CD4-positive, alpha-beta T cell treated with Interleukin-17A for 1 hour (primary cell): ENCODE measurements at places on chromosomes 2 and 18.
A peak's percentile ranks its signal among the peaks of the same experiment; 100 is the strongest.

GRCh38 chr2:54191361-54192135 is 64.5 kb downstream of the TSPYL6 start:
- no peak for DNase-seq

- no peak for DNase-seq
These were observed 132.1 kb upstream of the SETBP1 start for GRCh38 chr18:44548291-44549221.

DNA sequence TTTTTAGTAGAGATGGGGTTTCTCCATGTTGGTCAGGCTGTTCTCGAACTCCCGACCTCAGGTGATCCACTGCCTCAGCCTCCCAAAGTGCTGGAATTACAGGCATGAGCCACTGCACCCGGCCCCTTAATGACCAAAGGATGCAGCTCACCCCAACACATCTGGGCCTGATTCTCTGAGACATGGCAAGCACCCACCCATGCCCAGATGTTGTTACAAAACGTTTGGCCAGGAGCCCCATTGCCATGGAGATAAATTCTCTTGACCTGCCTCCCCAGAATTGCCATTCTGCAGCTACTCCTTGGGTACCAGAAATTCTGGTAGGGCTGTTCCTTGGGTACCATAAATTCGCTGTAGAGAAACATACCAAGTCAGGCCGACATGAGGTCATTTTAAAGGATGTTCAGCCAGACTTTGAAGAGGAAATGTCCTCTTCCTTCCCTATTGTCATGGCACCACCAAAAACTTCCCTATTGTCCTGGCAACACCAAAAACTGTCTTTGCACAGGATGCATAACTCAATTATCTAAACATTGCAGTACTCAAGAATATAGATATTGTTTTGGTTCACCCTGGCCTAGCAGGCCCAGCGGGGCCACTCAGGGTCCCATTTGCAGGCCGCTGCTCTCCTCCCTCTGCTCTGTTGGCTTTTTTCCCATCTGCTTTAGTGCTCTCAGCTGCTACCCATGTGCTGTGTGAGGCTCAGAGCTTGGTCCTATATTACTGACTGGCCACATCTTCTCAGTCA is 160.9 kb upstream of the TTC39C start:
- DNase-seq = no peak

GRCh38 chr2:181998891-181999654 is 13.4 kb downstream of the PPP1R1C start:
- no peak for DNase-seq

DNA sequence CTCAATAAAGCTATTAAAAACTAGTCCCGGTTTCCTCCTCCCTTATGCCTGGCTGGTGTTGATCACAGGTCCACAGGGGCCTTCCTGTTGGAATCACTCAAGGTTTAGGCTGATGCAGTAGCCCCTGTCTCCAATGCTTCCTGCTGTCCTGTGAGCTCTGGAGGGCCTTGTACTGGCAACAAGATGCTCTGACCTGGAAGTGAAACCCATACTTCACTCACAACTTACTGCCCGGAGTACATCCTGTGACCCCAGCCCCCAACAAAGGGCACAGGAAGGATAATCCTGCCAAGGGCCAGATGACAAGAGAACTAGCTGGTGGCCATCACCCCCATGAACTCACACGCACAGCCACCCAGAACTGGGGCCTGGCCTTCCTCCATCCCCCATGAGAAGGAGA is 50.3 kb downstream of the ZBTB7C start:
- no peak for DNase-seq

DNA sequence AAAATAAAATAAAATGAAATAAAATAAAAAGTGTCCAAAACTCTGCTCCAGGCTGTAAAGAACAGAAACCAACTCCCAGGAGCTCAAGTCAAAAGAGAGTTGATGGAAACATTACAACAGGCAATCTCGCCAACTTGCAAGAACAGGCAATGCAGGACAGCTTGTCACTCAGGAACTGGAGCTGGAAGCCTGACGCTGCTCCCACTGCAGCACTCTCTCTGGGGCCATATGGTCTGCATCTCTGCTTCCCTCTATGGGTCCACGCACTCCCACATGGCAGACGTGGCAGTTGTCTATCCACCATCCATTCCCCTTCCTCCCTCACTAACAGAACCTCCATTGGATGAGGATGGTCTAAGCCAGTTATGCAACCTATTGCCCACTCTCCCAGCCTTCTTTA is 23.3 kb upstream of the ARPC2 start:
- no peak for DNase-seq

GRCh38 chr2:70014959-70015358 is 53.5 kb upstream of the ASPRV1 start:
- DNase-seq = no peak

DNA sequence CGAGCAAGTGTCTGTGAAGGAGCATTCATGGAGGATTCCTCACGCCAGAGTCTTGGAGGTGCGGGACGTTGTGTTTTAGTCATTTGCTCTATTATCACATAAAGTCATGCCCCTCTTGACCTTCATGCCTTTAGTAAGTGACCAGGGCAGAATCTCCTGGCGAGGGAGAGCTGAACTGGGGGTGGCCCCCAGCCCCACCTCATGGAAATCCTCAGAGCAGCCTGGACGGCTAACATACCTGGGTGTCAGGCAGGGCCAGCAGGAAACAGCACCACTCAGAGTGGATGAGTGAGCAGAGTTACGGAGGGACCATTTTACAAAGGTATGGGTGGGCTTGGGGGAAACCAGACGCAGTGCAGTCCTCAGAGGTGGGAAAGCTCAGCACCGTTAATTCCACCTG is 56.1 kb downstream of the MCFD2 start:
- DNase-seq = no peak

DNA sequence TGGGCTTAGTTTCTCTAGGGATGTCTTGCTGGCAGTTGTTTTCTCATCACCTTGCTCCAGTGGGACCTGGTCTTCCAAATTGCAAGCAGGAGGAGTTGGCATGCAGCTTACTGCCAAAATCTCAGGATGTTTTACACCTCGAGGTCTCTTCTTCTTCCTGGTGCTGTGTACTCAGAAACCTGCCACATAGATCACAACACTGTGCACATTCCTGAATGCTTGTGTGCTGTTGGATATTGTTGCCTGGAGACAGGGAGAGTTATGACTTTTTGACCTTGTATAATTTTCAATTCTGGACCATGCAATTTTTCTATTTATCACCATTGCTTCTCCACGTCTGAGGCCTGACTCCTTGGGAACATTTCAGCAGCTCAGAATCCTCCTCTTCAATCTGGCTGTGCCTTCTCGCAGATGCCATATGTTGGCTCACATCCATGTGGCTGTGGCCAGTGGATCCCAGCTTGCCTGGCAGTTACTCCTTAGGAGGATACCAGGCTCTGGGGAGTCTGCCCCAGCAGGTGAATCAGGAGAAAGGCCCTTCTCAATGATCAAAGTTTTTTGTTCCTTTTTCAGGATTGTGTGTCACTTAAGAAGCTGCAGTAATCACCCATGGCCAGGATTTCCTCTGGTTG is 489.3 kb downstream of the TSN start:
- no peak for DNase-seq

- DNase-seq = no peak
These were observed 137.6 kb downstream of the LAMA1 start for GRCh38 chr18:6979954-6980353.

DNA sequence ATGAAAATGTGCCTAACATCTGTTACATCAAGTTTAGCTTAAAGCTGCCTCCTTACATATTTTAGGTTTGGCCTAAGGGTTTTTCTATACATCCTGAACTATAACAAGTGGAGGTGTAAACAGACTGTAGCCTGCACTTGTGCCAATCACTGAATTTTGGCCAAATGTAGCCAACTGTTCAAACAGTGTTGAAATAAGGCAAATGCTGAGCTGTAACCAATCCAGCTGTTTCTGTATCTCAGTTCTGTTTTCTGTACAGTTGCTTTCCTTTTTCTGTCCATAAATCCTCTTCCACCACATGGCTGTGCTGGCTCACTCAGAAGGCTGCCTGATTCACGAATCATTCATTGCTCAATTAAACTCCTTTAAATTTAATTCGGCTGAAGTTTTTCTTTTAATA is 19.2 kb upstream of the CAPN13 start:
- DNase-seq = no peak

DNA sequence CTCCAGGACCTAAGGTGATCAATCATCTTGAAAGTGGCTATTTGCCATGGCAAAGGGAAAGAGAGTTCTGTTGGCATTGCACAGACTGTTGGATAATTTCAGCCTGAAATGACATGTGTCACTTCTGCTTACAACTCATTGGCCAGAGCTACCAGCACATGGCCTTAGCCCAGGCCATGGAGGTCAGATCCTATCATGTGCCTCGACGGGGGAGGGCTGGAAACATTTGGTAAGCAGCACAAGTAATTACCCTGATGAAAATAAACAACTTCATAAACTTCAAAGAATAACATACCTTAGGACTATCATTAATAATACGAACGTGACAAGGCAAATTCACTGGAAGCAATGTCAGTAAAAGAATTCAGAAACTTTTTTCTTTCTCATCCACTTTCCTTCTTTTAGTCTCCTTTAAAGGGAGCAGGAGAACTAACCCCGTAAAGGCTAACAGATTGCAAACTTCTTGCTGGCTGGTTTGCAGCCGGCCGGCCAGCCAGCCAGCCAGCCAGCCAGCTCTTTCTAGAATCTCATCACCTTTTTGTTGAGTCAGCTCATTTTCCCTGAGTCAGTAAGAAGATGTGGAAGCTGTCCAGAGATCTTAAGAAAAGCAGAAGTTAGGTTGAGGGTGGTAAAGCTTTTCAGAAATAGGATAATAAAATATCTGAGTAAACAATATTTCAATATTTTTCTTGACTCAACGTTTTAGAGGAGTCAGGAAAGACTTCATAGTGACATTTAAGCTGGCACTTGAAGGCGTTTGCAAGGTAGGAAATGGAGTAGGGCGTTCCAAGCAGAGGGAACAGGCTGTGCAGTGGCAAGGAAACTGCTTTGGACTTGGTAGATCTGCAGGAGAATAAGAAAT is 31.9 kb downstream of the CNRIP1 start:
- DNase-seq = no peak

DNA sequence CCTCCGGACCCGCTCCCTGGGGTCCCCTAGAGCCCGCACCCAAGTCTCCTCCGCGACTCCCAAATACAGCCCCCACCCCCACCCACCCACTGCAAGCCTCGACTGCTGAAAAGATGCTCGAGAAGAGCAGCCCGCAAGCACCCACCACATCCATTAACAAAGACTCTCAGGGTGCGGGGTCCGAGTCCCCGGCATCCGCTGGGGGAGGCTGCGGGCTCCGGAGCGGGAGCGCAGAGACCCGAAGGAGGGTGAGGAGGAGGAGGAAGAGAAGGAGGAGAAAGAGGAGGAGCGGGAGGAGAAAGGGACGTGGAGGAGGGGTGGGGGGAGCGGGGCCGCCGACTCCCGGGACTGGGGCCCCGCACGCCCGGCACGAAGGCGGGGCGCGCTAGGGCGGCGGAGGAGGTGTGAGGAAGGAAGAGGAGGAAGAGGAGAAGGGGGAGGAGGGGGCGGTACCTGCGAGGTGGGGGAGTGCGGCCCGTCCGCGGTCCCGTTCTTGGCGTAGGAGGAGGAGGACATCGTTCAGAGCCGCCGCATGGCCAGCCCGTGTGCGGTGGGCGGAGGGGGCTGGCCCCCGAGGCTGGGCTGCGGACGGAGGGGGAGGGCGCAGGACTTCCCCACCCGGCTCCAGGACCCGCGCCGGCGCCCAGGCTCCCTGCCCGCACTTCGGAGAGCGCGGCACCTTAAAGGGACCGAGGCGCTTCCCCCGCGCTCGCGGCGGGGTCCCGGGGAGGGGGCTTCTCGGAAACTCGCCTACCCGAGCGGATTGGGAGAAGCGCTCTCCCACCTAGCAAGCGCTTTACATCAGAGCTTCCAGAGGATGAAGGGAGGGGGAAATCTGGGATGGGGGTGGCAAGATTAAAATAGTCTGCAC is at the start of gene CACNB4:
CACNB4 (minus strand) TSS at position 549 of the 871 bp plus-strand sequence.
- peak; percentile 10 for DNase-seq

DNA sequence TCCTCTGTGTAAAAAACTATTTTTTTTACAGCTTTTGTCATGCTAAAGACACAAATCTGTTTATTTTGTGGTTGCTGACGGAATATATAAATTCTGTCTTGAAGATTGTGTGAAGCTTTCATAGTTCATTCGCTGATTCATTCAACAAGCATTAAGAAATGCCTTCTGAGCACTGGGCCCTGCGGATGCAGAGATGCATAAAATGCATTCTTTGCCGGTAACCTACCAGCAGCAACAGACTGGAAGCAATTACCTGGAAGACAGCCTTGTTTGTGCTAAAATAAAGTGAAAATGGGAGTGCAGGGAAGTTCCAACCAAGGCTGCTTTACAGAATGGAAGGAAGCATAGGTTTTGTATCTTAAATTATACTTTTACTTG is 119.7 kb downstream of the PMAIP1 start:
- no peak for DNase-seq

- DNase-seq = no peak
These were observed 224.8 kb downstream of the NUP35 start for GRCh38 chr2:183349091-183349490.

- no peak for DNase-seq
These were observed 26.8 kb downstream of the BARD1 start for GRCh38 chr2:214782671-214783070.

- no peak for DNase-seq
These were observed 50.2 kb upstream of the CTAGE1 start for GRCh38 chr18:22467760-22468553.

- no peak for DNase-seq
These were observed 447 bp downstream of the GGCX start for GRCh38 chr2:85560812-85561279.

- DNase-seq = peak; percentile 39
These were observed 45.8 kb upstream of the RBM44 start for GRCh38 chr2:237752761-237753165.

- no peak for DNase-seq
These were observed 2148.5 kb upstream of the PIK3C3 start for GRCh38 chr18:39806525-39806924.

- DNase-seq = no peak
These were observed 58.4 kb downstream of the TXNL1 start for GRCh38 chr18:56580026-56580425.
